Stimulated activated naive CD8-positive, alpha-beta T cell treated with anti-CD3 and anti-CD28 coated beads, Interleukin-15, Interleukin-2, amounts not matched to agents 100 U/mL and 50 U/mL, for 24 hours (primary cell): ENCODE measurements at places on chromosomes 4 and X.

DNA sequence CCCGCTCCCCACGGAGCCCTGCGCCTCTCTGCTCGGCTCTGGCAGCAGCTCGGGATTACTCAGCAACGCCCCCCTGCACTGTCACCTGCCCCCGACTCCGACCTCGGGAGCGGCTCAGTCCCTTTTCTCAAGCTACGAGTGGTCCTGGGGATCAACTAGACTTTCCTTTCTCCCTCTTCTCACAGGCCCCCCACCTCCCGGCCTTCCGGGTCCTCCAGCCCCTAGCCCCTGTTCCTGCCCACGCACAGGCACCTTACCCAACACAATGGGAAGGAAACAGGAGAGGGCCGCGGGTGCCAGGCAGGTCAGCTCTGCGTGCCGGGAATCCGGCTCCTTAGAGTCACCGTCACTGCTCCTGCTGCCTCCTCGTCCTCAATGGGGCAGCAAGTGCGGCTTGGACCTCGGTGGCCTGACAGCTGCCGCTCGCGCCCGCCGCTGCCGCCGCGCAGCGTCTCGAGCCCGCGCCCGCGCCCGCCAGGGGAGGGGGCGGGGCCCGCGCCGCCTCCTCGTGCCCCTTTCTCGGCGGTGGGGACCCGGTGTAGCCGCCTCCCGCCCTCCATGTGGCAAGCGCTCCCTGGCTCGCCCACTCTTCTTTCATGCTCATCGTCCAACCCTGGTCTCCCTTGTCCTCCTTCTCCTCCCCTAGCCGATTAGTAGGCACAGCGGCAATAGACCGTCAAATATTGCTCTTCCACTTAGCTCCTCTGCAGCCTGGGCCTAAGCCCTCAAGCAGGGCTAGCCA, at the start of gene RAB9B:
Gene RAB9B (minus strand): TSS at position 455 of the 742 bp plus-strand sequence. CDS start 6,473 bp downstream, outside the sequence.
- DNase-seq: peak; percentile 73

DNA sequence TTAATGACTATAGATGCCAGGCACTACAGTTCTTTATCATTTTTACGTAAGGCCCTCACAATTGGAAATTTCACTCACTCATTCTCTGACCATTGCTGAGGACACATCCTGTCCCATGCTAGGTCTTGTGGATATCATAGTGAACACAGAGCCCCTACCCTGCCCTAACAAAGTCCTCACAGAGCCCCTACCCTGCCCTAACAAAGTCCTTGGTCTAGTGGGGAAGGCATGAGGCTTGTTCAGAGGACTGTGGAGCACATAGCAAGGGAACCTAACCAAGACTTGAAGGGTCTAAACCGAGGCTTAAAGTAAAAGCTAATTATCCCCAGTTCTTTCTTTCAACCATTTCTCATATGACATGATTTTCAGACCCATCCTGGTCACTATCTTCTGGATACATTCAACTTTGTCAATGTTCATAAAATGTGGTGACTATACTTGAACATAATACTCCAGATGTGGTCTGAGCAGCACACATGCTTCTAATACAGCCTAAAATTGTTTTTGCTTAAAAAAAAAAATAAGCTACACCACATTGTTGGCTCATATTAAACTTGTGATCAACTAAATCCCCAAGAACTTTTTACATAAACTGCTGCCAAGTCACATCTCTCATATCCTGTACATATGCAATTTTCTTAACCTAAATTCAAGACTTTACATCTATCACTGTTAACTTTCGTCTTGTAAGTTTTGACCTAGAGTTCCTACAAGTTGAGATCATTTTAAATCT, 77.0 kb downstream of the GPC3 start:
- DNase-seq: no peak

GRCh38 chrX:24720036-24720435, 26.3 kb downstream of the POLA1 start:
- no peak for DNase-seq

- peak; percentile 67 for DNase-seq
Measured at GRCh38 chrX:111098874-111099273, 2.9 kb downstream of the PAK3 start.

DNA sequence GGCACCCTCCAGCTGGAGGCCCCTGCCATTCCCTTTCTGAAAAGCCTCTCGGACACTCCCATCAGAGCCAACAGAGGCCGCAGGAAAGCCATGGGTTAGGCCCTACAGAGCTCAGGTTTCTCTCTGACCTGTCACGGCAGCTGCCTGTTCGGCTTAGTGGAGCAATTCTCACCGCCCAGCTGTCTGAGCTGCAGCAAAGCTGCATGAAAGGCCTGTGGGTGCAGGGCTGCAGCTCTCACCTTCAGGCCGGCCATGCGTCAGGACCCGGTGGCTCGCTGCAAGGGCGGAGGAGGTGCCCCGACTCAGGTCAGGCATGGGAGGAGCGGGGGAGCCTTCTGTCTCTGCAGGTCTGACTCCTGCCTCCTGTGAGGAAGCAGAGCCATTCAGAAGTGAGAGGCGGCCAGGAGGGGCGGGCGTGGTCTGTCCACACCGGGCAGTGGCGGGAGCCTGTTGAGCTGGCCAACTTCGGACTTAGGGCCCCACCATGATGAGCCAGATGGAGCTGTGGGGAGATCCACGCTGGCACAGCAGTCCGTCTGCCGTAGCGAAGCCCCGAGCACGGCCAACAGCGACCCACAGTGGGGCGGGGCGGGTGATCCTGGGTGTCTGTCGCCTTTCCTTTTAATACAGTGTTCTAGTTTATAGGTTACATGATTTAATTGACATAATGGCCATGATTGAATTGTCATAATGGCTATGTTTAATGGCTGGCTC, 23.4 kb downstream of the PDE6B start:
- DNase-seq: no peak

DNA sequence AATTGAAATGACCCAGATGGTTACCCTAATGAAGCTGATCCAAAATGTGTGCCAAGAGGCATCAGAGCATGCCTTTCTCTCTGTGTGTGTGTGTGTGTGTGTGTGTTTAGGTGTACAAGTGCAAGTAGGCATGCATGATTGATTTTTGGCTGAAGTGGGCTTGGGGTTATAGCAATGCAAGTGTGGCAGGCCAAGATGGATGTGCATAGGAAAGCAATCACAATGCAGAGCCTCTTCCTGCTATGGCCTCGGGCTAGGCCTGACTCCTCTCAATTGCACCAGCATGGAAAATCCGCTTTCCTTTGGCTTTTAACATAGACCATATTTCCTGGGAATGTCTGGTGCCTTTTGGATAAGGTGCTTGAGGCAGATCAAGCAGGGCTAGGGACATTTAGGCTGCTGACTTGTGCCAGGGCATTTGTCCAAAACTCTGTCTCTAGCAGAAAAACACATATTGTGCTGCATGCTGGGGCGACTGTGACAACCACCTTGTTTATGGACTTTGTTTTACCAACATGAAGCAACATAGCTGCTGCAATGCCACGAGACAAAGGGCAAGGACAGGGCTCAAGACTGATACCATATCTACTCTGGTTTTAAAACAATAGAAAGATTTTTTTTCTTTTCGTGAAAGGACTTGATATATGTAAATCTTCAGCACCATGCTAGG, 395.7 kb downstream of the RAPGEF2 start:
- DNase-seq: no peak

DNA sequence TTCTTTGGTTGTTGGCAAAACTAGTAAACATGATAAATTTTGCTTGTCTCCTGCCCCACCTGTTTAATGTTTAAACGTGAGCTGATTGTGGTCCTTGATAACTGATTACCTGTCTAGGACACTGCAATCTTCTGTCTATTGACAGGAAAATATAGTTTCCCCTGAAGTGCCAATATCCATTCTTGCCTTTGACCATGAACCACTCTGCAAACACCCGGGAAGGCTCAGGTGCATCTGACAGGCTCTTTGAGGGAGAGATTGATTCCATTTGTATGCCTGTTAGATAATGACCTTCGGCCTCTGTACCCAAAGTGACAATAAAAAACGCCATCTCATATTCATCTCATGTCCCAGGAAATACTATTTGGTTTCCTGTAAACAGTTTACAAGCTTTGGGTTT, 453.0 kb downstream of the CENPC start:
- no peak for DNase-seq

GRCh38 chr4:74431113-74431826, 13.7 kb upstream of the AREG start:
- no peak for DNase-seq

- DNase-seq: no peak
Measured at GRCh38 chrX:15909605-15910004, 55.0 kb upstream of the AP1S2 start.

GRCh38 chr4:123976285-123976684, 579.7 kb downstream of the SPRY1 start:
- no peak for DNase-seq

DNA sequence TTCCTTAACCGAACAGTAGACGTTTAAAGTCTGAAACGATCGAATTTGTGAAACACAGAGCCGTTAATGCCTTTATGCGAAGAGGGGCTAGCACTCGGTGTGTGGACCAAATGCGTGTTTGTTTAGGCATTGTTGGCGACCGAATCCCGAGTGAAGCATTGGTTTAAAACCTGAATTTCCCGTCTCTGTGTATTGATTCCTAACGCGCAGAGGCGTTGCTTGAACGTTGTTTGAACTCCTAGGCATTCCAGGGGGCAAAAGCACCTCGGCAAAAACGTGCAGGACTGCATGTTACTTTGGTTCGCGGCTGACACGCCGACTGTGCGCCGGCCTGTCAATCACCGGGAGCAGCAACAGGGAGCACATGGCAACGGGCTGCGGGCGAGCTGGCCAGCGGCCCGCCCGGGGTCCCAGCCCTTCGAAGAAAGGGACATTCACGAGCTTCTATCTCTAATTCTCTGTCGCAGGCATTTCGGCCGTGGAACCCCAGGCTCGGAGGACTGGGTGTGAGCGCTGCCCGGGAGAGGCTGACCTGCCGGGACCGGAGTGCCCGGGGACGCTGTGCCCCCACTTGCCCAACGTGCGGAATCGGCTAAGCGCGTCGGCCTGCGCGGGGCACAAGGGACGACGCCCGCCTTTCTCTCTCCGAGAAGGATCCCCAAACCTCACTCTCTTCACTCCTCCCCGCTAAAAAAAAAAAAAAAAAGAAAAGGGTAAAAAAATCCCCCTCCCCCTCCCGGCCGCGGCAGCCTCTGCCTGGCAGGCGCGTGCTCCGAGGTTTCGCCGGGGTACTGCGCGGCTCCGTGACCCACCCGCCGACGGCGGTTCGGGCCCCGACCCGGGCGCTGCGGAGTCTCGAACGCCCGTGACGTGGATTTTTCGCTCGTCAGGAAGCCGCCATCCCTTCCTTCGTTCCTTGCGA, 810 bp downstream of the SPRY1 start:
- DNase-seq: peak; percentile 75

DNA sequence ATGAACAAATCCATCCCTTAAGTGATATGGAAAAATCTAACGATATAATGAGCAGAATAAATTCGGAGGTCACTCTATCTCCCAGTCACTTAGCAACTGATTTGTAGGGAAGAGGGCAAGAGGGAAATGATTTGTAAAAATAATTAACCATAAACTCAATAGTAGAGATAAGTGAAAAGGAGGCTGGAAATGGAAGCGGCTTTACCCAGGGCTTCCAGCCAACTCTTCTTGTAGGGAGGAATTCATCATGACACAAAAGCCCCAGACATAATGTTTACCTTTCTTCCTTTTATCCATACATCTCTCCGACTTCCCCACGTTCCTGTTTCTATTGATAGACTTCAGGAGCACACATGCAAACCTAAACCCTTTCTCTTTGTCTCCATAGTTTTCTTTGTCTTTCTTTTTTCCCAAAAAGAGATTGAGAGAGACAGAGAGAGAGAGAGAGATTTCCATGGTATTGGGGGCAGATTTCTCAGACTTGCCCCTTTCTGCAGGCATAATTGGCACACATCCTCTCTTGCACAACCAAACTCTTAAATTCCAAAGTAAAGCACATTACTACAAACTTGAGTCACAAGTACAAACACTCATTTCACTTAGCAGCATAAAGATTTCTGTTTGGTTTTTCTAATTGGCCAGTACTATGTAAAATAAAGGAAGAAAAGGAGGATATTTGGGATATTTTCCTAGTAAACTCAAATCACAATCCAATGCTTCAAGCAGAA, 140.9 kb downstream of the MAPK10 start:
- DNase-seq: no peak
